ENCODE measurements at places on chromosomes 11 and 22. TPM values are rescaled to one million over a fixed set of nuclear protein-coding genes. Genes with fewer than 3 reads are reported as not detected.

DNA sequence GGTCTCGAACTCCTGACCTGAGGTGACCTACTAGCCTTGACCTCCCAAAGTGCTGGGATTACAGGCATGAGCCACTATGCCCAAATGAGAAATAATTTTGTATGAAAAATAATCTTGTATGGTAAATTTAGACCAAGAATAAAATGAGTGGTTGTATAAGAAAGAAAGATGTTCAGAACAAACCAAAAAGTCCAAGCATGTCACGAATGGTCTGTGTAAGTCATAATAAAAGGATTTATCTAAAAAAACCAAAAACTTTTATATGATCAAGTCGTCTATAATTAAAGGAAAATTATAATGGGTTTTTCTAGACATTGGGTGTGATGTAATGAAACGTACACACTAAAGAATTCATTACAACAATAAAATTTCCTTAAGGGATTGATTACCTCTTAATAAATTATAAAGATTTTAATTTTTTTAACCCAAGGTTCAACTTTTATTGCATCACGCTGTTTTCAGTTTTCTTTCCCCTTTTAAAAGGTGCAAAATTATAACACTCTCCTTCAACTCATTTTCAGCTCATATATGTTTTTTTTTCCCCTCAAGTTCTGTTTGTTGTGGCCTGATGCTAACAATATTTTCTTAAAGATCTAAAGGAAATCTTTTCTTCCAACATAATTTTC is 8.9 kb upstream of the AQP11 start:
- DNase-seq = no peak

The OLFML1 gene
- not detected for total RNA-seq

The ARHGAP42 gene
- 4.8 TPM for total RNA-seq

DNA sequence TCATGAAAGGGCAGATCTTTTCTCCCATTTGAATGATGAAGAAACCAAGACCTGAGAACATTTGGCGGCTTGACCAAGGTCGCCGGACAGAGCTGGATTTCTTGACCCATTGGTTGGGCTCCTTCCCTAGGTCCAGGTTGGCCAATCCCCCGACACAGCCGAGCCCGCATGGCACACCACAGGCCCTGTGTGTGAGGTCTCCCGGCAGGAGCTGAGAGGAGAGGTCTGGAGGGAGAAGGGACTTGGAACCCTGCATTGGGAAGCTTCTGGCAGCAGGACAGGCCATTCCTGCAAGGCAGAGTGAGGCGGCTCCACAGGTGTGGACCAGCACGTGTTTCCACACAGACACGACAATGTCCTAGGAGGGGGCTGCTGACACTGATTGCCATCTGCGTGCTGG is 98.6 kb upstream of the THY1 start:
- DNase-seq = no peak

DNA sequence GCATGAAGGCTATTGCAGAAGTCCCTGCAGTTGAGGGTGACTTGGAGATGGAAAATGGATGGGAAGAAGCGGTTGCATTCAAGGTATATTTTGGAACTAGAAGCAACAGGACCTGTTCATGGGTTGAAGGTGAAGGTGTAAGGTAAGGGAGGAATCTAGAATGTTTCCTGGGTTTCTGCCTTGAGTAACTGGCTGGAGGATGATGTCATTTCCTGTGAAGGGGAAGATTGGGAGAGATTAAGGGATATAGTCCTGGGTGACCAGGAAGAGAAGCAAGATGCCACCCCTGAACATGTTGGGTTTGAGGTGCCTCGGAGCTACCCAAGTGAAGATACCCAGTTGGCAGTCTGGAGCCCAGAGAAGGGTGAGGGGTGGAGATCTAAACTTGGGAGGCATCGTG is 12.1 kb upstream of the MOGAT2 start:
- no peak for DNase-seq

The CHADL gene
- 0.76 TPM for total RNA-seq

- DNase-seq = no peak
Observed at GRCh38 chr11:115459563-115459962, 44.7 kb downstream of the CADM1 start.

The OR51B2 gene
- total RNA-seq = not detected

- DNase-seq = no peak
Observed at GRCh38 chr11:75200051-75200450, 40.5 kb upstream of the TPBGL start.

The CCDC81 gene
- 0.31 TPM for total RNA-seq

GRCh38 chr11:116960930-116961329 is 123.5 kb upstream of the APOA1 start:
- no peak for DNase-seq

The OR52E8 gene
- not detected for total RNA-seq

GRCh38 chr11:107707215-107707671 is 4.6 kb downstream of the SLN start:
- DNase-seq = no peak

The KLHL35 gene
- total RNA-seq = 23.5 TPM

DNA sequence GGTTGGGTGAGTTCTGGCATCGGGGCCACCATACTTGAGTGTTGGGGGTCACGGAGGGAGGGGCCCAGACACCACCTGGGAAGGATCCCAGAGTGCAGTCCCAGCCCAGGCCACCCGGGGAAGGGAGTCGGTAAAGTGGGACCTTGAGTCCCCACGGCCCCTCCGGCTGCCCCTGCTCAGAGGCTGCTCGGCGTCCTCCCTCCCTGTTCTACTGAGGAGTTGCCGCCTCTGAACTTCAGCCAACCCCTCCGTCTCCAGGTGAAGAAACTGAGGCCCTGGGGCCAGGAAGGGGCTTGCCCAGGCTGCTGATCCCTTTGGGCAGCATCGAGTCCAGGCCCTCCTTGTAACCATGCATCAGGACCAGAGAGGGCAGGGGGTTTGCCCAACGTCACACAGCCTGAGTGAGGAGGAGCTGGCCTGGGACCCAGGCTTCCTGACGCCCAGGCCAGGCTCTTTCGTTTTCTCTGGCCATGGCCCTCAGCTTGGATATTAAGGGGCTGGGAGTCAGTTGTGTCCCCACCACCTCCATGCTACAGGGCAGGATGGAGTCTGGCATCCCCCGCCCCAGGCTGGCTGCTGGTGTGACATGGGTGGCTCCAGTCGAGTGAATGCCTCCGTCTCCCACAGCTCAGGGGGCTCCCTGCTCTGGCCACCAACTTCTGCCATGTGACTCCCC is 1.3 kb downstream of the PARVG start:
- DNase-seq = no peak

DNA sequence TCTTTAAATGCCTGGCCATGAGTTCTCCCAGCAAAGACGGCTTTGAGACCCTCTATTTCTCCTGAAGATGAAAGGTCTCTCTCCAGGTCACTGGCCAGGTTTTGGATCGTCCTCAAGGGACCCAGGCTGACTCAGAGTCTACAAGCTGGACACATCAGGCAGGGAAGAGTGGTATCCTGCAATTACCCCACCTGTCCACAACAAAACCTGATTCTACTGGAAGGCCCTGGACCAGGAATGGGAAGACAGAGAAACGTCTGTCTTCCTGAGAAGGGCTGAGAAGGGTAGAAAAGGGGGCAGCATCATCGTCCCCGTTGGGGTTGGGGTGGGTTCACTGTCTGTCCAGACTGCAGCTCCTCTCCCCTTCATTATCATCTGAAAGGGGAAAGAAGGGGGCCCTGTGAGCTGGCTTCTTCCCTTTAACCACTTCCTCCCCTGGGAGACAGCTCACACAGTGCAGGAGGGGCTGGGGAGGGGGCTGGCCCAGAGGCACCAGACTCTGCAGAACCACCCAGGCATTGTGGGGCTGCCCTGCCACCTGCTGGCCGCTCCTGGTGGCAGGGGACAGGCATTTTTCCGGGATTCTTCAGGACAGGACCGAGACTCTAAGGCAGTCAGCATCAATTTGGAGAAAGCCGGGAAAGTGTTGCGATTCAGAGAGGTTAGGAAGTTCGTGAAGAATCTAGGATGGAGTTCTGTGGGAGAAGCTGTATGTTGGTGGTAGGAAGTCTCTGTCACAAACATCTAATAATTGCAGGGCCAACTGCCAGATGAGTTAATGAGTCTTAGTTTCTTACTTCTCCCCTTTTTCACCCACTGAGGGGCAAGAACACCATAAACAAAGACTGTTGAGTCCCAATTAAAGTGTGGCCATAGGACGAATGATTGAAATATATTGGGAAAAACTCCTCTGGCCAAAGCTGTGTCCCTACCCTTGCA is 57.6 kb downstream of the SYN3 start:
- peak; percentile 28 for DNase-seq

GRCh38 chr11:957212-957920 is 31.7 kb downstream of the AP2A2 start:
- DNase-seq = no peak

The FADS2 gene
- not detected for total RNA-seq

DNA sequence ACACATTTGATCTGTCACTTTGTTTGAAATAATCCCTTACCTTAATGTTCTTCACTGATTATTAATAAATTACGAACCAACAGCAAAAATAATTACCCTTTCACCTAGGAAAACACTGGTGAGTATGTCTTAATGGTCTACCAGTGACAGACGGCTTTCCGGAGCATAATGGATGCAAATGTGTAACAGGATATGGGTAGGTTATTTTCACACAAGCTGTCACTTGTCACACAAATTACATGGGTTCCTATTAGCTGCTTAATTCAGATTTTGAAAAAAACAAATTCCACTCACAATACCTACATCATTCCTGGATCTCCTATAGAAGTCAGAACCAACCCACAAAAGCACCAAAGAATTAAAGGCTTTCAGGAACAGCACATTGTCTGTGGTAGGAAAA is 127.9 kb downstream of the WT1 start:
- no peak for DNase-seq

DNA sequence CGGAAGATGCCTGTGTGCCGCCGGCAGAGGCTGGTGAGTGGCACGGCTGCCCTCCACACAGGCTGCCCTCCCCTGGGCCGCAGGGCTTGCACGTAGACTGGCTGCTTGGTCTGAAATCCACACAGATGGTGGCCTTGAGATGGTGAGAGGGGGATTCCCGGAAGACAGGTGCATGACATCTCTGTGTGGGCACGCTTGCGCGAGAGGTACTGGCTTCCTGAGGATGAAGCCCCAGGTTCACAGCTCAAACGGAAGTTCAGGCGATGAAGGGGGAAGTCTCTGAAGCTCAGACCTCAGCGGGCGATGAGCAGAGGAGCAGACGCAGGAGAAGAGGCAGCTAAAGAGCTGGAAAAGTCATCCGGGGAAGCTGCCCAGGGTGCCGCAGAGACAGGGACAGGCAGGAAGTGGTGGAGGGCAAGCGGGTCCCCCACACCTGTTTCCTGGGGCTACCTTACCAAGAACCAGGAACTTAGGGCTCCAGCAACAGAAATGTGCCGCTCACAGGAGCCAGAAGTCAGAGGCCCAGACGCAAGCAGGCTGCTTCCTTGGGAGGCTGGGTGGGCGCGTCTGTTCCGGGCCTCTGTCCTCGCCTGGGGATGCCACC is 7.2 kb downstream of the CRELD2 start:
- no peak for DNase-seq

- DNase-seq = no peak
Observed at GRCh38 chr11:70036971-70037882, 40.9 kb upstream of the ANO1 start.

DNA sequence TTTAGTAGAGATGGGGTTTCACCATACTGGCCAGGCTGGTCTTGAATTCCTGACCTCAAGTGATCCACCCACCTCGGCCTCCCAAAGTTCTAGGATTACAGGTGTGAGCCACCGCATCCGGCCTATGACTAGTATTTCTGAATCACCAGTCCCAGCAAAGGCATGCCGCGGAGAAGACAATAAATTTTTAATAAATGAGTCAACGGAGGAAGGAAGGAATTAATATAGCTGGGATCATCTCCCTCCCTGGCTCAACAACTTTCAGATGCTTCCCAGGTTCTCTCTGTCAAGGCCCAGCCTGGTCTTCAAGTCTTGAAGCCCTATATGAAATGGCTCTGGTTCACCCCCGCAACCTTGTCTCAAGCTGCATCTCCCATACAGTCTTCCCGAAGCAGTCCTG is 45.7 kb downstream of the CYTH4 start:
- peak; percentile 29 for DNase-seq

DNA sequence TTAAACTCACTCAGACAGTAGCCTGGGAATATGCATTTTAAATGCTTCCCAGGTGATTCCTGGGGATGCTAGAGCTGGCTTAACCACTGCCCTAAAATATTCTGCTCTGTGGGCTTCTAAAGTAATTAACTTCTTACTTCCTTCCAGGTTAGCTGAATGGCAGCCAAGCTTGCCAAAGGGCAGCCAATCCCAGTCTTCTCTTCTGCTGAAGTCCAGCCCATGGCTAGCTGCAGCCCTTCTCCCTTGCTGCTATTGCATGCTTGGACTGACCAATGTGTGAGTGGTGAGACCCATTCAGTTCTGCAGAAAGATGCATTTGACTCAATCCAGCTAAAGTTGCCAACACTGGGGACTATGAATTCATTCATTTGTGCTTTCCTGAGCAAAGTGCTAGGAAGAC is 411.9 kb downstream of the SOX6 start:
- peak; percentile 42 for DNase-seq

DNA sequence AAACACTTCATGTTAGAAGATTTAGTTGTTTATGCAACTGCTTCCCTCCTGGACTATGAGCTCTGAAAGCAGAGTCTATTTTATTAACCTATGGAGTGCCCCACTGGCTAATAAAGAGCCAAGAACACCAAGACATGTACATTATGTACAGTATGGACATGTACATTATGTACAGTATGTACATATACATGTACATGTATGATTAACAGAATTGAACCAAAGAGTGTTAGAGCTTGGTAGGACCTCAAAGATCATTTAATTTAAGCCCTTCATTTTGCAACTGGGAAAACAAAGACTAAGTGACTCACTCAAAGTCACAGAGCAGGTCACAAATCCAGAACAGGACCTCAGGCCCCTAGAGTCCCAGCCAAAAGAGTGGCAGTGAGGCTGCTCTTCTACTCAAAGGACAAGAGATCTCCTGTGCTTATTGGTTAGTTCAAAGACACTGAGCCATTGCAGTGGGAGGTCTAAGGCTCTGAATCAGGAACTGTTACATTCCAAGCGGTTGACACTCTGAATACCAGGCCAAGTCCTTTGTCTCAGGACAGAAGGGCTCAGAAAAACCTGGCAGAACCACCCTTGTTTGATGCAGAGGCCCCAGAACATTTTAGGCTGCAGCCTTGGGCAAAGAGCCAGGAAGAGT is 103.8 kb downstream of the FAM168A start:
- DNase-seq = no peak

DNA sequence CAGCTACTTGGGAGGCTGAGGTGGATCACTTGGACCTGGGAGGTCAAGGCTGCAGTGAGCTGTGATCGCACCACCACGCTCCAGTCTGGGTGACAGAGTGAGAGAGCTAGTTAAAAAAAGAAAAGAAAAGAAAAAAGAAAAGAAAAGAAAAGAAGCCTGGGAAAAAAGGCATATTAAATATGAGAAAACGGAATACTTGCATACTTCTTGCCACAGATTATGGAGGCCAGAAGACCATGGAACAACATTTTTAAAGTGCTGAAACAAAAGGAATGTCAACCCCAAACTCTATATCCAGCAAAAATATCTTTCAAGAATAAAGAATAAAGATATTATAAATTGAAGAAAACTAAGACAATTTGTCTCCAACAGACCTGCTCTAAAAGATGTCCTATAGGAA is 191.9 kb downstream of the EFCAB6 start:
- no peak for DNase-seq

GRCh38 chr11:73645972-73646631 is at the start of gene PLEKHB1:
Gene PLEKHB1, plus strand, starts transcription at chr11:73646581. Its CDS starts 28 bp downstream, at chr11:73646609.
- DNase-seq = no peak

GRCh38 chr11:16049611-16050010 is 306.7 kb downstream of the SOX6 start:
- no peak for DNase-seq

All from HT-29 (cell line).